ENCODE measurements at places on chromosomes 3 and 15.

DNA sequence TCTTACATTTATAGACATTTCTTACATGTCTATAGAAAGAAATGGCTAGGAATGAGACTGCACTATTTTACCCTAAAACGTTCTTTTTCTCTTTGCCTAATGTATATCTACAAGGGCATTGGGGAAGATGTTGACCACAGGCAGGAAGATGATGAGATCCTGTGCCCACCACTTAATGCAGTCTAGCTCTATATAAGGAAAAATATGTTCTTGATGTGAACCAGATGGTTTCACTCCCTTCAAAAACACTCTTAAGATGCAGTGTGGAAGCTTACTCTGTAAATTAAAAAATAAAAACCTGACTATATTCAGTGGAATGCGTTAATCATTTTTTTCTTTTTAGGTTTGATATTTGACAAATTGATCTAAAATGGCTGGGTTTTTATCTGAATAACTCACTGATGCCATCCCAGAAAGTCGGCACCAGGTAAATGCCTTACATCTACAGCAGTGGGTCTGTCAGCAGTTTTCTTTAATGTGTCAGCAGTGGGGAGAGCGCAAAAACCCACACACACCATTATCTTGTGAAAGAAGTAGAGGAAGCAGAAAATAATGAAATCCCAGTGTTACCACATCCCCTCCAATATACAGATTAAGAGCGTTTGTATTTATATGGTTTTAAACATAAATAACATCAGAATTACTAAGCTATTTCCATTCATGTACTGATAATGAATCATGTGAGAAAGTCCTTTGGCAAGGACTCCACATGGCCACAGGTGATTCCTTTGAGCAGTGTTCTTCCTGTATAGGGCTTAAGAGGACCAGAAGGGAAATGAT lies 10.1 kb downstream of the AGTR1 start:
- DNase-seq, result no peak

GRCh38 chr15:29616512-29616911 lies 205.8 kb downstream of the TJP1 start:
- no peak for DNase-seq

DNA sequence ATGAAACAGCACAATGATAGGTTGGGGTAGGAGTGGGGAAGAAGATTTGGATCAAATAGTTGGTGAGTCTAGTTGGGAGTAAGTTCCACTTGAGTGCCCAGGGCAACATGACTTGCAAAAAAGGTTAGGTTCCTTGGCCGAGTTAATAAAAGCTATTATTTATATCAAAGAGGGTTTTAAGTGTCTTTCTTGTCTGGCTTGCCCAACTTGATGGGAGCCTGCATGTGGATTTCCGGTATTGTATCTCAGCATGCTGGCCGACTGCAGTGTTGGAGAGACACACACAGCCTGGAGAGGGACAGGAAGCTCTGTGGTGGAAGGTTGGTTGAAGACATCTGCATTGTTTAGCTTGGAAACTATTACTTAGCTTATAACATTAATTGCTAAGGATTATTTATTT lies 449.5 kb upstream of the TBL1XR1 start:
- DNase-seq, result no peak

GRCh38 chr3:134927599-134927998 lies 132.5 kb downstream of the EPHB1 start:
- DNase-seq, result no peak

DNA sequence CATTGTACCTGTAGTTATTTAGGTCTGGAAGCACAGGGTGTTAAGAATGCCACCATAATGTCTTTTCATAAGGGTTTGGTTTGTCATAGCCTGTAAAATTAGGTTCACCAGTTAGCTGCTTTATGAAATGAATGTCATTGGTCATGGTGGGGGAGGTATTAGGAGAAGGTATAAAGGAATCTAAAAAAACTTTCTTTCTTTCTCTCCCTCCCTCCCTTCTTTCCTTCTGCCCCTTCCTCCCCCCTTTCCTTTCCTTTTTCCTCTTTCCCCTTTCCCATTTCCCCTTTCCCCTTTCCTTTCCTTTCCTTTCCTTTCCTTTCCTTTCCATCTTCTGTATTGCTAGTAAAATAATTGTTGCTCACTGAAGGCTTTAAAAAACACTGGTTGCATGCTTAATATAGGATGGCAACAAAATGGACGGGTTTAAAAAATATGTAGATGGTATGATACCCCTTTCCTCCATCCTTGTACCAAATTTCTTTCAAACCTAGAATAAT lies 9.6 kb downstream of the ATP2C1 start:
- no peak for DNase-seq

DNA sequence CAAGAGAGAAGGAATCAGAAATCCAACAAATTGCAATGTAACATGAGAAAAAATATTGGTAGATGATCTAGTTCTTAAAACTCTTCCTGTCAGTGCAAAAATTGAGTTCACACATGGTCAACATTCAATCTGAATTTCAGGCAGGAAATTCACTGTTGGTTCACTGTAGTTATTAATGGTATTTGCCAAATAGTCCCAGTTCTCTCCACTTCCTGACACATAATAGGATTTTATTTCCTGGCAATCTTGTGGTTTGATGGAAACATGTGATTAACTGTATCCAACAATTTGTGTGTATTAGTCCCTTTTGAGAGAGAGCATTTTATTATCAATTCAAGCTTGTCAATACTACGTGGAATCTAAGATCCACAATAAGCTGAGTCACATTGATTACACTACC lies 1103.1 kb downstream of the ROBO2 start:
- no peak for DNase-seq

DNA sequence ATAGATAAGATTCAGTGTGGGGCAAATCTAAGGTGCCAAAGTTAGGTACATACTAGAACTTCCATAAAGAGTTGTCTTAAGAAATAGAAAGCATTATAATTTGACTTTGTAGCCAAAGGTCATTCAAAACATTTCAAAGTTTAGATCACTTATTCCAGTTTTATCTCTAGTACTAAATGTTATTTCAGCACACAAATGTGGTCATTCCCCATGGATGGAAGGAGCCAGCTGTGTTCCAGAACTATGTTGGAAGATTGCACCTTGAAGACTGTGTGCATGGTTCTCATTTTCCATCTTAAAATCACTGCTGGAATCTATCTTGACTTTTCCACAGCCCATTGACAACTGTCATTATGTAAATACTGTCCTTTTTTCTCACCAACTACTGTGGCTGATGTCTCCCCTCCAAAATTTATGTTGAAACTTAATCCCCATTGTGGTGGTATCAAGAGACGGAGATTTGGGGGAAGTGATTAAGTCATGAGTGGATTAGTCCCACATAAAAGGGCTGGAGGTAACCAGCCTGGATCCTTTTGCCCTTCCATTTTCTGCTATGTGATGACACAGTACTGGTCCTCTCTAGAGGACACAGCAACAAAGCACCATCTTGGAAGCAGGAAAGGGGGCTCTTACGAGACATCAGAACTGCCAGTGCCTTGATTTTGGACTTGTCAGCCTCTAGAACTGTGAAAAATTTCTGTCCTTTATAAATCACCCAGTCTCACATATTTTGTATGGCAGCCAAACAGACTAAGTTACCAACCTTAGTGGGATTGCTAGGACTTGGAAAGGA lies 24.0 kb downstream of the TGFBR2 start:
- no peak for DNase-seq

DNA sequence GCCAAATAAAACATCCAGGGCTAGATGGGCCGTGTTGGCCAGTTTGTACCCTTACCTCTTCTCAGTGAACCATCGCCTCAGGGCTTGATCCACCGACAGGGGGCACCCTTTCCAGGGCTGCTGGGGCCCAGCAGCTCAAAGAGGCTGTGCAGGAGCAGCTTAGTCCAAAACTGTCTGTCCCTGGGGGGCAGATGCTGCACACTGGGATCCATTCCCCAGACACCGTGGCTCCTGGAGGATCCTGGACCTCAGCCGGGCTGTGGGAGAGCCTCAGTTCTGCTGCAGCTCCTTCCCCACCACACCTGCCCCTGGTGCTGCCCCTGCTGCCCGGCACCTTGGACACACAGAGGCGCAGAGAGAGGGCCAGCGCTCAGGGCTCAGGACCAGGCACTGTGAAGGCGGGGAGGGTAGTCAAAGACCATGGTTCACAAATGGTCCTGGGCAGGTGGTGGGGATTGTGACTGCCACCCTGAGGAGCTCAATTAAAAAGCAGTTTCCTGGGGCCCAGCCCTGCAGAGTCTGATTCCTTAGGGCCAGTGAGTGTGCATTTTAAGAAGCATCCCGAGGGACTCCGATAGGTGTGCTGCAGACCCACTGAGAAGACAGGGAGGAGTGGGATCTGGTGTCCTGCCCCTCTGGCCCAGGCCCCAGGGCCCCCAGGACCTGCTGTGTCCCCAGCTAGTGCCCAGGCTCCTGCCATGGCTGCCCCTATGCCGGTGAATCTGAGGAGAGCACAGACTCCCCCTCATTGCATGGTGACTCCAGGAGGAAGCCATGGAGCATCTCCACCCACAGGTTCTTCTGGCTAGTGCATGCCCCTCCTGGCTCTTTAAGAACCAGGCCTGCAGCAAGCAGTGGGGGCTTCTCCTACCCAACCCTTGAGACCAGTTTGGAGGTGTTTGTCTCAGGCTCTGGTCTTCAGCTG lies 86.5 kb upstream of the PRR20G start:
- DNase-seq, result no peak

- DNase-seq, result no peak
Observed at GRCh38 chr3:79491029-79491641, 276.7 kb downstream of the ROBO1 start.

GRCh38 chr15:55245059-55245458 lies 44.6 kb downstream of the RAB27A start:
- DNase-seq, result no peak

- DNase-seq, result peak; percentile 60
Observed at GRCh38 chr3:15327941-15328340, 4.4 kb downstream of the SH3BP5 start.

GRCh38 chr15:35914573-35914972 lies 368.6 kb upstream of the DPH6 start:
- no peak for DNase-seq

GRCh38 chr3:299590-300301 lies 103.2 kb downstream of the CHL1 start:
- no peak for DNase-seq

GRCh38 chr3:11560746-11561145 lies 83.0 kb downstream of the VGLL4 start:
- DNase-seq, result no peak

DNA sequence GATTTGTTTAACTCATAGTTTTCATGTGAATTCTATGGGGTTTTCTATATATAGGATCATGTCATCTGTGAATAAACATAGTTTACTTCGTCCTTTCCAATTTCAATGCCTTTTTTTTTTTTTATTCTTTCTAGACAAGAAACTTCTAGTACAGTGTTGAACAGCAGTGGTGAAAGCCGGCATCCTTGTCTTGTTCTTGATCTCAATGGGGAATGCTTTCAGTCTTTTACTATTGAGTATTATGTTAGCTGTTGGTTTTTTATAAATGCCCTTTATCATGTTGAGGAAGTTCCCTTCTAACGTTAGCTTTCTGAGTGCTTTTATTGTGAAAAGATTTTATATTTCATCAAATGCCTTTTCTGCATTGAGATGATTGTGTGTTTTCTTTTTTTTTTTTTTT lies 69.0 kb downstream of the SLMAP start:
- no peak for DNase-seq

GRCh38 chr15:48143856-48144255 lies 23.1 kb downstream of the SLC24A5 start:
- no peak for DNase-seq

DNA sequence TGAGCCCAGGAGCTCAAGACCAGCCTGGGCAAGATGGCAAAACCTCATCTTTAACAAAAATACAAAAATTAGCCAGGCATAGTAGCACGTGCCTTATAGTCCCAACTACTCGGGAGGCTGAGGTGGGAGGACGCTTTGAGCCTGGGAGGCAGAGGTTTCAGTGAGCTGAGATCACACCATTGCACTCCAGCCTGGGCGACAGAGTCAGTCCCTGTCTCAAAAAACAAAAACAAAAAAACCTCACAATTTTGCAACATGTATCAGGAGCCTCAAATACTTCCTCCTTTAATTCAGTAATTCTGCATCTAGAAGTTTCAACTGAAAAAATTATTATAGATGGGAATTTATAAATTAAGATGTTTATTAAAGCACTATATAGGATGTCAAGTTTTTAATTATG lies 1.1 kb downstream of the MRPL47 start:
- DNase-seq, result no peak

GRCh38 chr15:61383421-61383820 lies 154.3 kb upstream of the RORA start:
- DNase-seq, result peak; percentile 52

- DNase-seq, result no peak
Observed at GRCh38 chr15:87805117-87805820, 451.3 kb downstream of the NTRK3 start.

DNA sequence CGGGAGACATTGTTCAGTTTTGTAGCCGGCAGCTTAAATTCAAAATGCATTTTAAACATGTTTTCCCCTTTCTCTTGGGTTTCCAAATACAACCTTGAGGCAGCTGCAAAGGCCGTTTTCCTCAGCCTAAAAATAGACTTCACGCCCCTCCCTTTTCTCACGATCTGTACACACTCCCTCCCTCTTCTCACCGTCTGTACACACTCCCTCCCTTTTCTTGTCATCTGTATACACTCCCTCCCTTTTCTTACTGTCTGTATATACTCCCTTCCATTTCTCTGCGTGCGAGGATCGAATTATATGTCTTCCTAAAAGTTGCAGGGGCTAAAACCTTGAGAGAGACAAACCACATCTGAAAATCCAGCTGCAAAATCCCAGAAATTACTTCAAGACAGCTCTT lies 8.9 kb downstream of the MUC4 start:
- no peak for DNase-seq

GRCh38 chr15:41585127-41586047 lies 26.4 kb downstream of the TYRO3 start:
- DNase-seq, result peak; percentile 70

- DNase-seq, result no peak
Observed at GRCh38 chr3:85939074-85939482, 980.3 kb downstream of the CADM2 start.

GRCh38 chr3:64151342-64151871 lies 73.9 kb downstream of the PRICKLE2 start:
- DNase-seq, result no peak

DNA sequence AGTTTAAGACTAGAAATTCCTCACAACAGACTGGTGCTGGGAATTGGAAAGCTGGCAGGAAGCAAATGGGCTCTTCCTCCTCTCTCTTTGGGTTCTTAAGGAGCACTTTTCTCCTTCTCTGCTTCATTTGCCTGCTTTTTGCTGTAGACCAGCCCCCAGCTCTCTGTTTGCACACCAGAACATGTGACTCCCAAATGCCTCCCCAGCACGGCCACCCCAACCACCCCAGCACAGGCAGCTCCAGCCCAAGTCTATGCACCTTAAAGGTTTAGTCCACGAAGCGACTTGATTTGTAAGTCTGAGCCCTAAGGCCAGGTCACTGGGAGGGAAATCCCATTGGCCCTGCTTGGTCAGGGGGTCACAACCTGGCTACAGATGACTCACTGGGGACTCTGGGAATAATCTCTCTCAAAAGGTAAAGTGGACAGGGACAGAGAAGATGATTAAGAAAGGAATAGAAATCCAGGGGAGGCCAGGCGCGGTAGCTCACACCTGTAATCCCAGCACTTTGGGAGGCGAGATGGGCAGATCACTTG lies 377.8 kb upstream of the PROK2 start:
- no peak for DNase-seq

GRCh38 chr3:105394177-105394576 lies 27.5 kb downstream of the ALCAM start:
- DNase-seq, result no peak
